Thoracic aorta (tissue), 2 donors: ENCODE measurements at places on chromosomes 12 and 14.

DNA sequence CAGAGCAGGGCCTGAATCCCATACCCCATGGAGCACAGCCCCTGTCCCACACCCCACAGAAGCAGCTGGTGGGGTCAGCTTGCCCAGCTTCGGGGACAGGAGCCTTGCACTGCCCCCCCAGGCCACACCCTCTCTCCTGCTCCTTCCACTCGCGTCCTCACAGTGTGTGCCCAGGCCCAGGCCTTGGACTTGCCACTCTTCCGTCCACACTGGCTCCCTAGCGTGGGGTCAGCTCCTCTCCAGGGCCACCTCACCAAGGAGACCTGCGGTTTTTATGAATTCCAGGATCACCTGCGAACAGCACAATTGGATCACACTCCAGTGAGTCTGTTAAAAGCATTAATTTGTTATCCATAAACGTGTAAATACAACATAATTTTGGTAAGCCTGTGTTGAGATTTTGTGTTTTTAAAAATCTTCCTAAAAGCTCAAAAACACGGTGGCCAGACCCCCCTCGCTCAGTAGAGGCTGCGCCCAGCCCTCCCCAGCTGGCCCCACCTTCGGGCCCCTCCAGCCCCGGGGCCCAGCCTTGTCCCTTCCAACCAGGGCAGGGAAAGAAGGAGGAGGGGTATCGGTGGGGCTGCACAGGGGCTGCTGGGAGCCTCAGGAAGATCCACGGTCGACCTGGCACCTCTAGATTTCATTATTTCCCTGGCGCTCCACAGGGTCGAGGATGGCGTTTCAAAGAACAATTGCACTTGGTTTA, 12.0 kb downstream of the GALNT9 start:
- no peak for DNase-seq

DNA sequence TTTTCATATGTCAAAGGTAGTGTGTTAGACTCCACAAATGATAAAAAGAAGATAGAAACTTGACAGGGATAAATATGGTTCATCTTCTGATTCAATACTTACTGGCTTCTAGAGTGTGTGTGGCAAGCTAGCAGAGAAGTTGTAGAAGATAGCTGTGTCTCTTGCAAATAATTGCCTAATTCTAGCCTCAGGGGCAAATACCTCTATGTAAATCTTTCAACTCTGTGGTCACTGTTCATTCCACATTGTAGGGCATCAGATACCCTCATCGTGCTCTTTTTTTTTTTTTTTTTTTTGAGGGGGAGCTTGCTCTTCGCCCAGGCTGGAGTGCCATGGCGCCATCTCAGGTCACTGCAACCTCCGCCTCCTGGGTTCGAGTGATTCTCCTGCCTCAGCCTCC, 1.7 kb downstream of the OLR1 start:
- no peak for DNase-seq

GRCh38 chr14:32434880-32435279, 105.8 kb downstream of the AKAP6 start:
- DNase-seq: no peak

GRCh38 chr14:76375484-76375883, 453 bp upstream of the ESRRB start:
- no peak for DNase-seq

DNA sequence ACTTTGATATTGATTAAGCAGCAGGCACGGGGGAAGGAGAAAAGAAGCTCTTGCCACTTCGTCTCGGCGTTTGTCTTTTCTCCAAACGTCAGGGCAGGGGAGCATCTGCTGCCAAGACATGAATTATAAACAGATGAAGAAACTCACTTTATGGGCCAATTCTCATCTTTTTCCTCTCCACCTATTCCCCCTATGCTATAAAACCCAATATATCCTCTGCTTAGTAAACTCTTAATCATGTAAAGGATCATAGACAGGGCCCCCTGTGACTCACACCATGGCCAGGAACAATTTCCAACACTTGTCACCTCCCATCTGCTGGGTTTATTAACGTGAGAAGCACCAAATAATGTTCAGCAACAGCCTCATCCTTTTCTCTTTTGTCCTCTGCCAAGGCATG, 1092.1 kb upstream of the TMEM132C start:
- DNase-seq: no peak

- no peak for DNase-seq
Observed at GRCh38 chr14:23020143-23021128, 10.5 kb upstream of the C14orf93 start.

GRCh38 chr14:24690492-24690891, 56.5 kb upstream of the GZMB start:
- no peak for DNase-seq

- DNase-seq: no peak
Observed at GRCh38 chr12:2177003-2177402, 124.2 kb downstream of the CACNA1C start.

- DNase-seq: no peak
Observed at GRCh38 chr12:2495417-2496112, 299.2 kb upstream of the FKBP4 start.

DNA sequence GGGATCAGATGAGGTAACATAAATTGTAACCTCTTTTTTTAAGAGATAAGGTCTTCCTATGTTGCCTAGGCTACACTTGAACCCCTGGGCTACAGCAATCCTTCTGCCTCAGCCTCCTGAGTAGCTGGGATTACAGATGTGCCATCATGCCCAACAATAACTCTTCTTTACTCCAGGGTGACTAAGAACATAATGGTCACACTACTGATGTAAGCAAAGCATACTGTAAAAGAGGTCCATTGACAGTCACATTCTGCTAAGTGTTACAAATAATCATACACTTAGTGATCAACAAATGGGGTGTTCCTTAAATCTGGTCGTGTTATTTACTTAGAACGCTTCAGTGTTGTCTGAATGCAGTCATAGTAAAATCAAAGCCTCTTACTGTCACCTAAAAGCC, 68.9 kb downstream of the EPS8 start:
- DNase-seq: no peak

DNA sequence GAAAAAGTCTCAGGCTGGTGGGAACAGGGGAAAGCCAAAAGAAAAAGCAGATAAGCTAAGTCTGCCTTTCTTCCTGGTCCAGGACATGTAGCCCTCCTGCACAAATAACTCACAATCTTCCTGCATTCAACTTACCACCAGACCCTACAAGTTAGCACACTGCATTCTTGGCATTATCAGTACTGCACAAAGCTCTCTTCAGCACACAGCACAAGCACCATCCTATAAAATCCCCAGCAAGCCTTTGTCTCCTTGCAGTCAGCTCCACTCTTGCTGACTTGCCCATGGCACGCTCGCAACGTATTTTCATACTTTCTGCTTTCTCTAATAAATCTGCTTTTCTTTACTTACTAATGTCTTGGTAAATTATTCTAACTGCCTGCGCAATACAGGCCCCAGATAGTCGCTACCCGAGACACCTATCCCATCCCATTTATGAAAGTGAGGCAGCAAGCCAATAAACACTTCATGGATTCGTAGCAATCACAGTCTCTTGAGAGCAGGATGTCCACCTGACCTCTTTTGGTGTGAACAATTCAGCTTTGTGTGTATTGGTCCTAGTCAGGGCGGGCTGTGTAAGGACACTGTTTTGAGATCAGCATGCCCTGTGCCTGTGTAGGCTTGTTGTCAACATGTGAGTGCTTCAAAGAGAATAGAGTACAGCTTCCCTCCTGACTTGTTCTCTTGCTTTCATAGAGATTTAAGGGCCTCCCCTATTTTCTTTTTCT, 49.0 kb downstream of the TMEM117 start:
- DNase-seq: no peak

DNA sequence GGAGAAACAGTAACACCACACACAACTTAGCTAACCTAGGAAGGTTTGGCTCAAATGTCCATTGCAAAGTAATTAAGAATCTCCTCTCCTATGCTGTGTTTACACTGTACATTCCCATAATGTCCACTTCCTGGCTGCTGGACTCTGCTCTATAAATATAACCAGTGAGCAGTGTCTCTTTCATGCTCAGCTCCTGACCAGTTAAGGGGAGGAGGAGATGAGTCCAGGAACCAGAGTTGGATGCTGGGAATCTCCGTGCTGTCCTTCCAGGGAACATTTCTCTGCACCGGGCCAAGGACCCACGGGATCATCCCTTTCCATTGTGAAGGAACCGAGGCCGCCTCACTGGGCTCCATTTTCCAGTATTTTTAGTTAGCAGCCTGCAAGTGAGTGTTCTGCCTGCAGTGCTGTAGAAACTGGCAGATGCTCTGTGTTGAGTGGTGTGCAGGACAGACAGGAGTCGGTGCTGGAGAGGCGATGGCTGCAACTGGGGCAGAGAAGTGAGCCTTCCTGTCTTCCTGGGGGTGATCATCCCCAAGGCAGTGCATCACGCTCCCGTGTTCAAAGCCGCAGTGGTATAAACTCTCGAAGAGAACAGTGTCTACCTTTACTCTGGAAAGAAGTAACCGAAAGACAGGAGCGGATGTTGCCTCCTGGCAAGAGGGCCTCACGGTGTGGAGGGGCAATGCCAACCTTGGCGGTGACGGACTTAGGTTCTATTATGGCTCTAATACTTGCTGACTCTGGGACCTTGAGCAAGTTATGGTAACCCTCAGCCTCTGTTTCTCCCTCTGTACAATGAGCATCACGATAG, 195.5 kb downstream of the CACNA1C start:
- no peak for DNase-seq

DNA sequence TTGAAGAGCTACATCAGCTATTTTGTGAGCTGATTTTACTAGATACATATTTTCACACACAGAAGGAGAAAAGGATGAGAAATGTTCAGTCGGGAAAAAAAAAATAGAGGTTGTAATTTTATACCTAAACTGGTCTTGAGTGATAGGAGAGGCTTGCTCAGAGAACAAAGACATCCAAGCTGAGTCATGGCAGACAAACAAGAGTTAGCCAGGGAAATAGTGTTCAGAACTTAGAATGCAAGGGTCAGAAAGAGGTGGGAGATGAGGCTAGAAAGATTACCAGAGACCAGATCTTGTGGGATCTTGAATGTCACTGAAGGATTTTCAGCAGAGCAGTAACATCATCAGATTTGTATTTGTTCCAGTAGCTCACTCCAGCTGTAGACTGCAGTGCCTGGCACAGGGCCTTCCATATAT, 121.9 kb upstream of the ATF1 start:
- no peak for DNase-seq

DNA sequence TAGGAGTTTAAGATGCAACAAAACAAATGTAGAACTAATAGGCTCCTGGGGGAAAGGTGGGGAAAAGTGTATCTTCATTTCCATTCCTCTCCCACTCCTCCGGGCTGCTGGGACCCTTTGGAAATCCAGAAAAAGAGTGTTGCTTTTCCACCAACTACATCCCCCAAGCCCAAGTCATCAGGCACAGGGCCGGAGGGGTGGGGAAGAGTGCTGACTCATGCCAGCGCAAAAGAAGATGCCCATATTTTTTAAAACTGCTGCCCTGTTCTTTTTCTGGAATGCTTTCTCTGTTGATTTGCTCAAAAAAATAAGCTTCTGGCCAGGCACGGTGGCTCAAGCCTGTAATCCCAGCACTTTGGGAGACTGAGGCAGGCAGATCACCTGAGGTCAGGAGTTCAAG, 70.9 kb downstream of the TBK1 start:
- no peak for DNase-seq

- DNase-seq: no peak
Observed at GRCh38 chr12:93243689-93244513, 133.8 kb upstream of the NUDT4 start.

- DNase-seq: no peak
Observed at GRCh38 chr14:96178461-96179321, 25.9 kb upstream of the BDKRB2 start.

DNA sequence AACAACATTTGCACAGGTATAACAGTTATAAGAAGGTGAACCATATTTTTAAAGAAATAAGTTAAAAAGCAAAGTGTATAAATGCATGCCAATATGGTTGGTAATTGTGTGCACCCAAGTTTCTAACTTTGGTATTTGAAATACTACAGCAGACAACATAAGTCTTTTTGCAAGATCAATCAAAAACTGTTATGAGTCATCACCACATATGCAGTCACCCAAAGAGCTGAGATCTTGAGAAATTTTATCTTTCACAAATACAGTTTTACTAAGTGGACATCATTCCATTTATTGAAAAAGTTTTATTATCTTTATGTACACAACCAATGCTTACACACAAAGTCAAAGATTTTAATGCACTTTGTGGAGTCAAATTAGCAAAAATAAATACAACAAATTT, 7.0 kb upstream of the ACSS3 start:
- DNase-seq: no peak

GRCh38 chr12:123071099-123071800, 79.6 kb downstream of the PITPNM2 start:
- DNase-seq: no peak

DNA sequence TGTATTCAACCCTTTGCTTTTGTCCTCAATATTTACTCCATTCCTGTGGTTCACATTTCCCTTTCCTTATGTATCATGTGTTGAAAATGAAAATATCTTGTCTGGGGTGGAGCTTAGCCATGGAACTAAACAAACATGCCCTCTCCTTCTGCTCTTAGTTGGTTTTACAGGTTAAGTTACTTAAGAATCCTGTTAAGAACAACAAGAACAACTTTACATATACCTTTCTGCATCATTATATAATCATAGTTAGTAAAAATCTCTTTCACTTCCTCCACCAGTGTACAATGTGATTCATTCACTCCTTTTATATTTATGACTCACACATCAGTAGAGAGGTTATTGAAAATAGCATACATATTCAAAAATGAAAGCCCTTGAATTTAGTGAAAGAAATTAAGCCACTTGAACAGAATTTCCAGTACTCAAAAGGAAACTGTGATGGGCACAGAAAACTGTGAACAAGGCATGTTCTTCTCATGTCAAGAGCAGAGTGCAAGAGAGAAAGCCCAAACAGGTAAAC, 307.7 kb downstream of the CCDC91 start:
- DNase-seq: no peak

- DNase-seq: no peak
Observed at GRCh38 chr14:51780741-51781140, 79.7 kb upstream of the GNG2 start.

- DNase-seq: no peak
Observed at GRCh38 chr12:92146497-92147224, 1.0 kb upstream of the BTG1 start.

DNA sequence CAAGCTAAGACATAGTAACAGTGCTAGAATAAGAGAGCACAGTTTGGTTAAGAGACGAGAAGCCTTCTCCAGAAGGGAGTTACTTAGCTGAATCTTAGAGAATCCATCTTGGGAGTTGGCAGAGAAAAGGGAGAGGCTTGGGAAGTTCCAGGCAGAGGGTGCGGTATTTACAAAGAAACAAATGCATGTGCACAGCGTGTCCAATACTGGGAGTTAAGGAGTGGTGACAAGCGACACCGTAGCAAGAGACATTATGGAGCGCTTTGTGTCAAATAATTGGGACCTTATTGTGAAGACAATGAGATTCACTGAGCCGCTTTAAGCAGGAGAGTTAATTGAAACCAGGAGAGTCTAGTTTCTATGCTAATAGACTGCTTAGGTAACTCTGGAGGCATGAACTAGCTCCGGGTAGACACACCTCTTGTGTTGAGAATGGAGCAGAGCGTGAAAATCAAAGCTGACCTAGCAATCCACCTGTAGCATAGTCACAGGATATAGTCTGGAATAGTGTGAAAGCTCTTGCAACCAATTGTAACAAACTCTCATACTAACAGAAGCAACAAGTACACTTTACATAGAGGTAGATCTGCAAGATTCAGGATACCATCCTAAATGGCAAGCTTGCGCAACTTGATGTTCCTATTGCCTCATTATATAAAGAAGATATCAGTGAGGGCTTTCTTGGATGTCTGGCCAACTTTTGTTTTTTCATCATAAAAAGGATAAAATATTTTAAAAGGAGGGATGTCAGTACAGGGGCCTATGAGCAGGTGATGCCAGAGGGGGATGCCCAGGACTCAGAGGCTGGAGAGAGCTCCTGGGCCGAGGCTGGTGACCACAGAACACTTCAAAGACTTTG, 5.3 kb downstream of the ALDH1L2 start:
- DNase-seq: no peak

- DNase-seq: no peak
Observed at GRCh38 chr14:53249059-53249458, 95.9 kb upstream of the DDHD1 start.
